ENCODE measurements at places on chromosomes 11 and 22.
A peak's percentile ranks its signal among the peaks of the same experiment; 100 is the strongest.

DNA sequence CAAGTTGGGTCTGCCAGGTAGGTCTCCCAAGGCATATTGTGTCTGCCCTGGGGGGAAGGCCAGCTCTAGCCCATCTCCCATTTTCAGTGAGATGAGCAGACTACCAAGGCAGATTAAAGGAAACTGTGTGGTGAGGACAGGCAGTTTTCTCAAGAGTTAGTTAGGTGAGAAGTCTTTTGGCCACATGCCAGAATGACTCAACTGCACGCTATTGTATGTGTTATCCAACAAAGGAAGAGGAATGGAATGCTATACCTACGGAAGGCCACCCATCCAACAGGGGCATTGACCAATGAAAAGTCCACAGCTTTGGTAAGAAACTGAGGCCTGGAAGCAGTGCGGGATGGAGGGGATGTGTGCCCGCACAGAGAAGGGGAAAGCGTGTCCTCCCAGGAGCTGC, 941.7 kb downstream of the NTM start:
- DNase-seq: no peak

DNA sequence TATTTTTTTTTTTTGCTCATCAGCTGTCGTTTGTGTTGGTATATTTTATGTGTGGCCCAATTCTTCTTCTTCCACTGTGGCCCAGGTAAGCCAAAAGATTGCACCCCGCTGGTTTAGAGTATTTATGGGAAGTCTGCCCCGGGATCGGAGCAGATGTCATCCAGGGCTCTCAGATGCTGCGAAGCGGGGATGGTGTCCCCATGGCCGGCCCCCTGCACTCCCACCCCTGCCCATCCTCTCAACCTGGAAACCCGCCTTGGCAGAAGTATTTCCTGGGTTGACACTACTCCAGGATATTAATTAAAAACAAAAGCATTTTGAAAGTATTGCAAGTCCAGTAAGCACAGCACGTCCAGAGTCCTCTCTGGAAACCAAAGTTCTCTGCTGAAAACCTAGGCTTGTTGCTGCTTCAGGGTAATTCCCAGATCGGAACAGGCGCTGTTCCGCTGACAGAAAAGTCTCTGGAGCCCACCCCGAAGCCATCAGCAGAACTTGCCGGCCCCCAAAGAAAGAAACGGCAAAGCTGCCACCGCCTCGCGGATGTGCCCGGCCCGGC, 833 bp downstream of the SCUBE2 start:
- no peak for DNase-seq

DNA sequence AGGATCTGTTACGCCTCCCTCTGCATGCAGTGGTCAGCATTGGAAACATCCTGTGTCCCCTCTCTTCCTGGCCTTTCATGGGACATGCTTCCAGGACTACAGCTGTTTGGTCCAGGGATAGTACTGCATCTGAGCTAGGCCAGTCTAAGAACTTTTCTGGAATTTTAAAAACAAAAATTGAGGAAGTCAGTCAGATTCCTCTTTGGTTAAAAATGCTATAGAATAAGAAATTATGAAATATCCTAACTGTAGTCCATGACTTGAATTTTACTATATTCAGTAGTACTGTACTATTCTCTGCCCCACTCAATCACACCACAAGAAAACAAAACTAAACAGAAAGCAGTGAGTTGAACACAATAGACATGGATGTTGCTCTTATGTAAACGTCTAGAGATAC, 201.0 kb upstream of the CADM1 start:
- no peak for DNase-seq

GRCh38 chr11:44743959-44744557, 17.3 kb downstream of the TSPAN18 start:
- peak; percentile 36 for DNase-seq

DNA sequence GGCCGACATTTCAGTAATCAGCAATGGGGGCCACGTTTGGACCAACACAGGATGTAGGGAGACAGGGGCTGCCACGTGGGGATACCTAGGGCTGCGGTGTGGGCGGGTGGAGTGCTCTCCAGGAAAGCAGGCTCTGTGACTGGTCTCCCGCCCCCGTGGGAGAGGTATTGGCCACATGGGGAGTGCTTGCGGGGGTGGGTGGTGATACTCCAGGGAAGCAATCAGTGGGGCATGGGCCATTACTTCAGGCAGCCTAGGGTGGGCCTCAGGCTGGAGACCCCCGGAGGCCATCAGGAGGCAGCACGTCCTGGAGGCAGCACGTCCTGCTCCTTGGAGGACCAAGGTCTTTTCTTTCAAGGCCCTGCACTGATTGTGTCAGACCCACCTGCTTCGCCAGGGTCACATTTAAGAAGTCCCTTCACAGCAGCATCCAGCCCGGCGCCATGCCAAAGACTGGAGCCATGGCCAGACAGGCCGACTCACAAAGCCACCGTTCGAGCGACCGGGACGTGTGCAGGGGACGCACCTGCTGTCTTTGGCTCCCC, 3.0 kb upstream of the MUC2 start:
- DNase-seq: no peak

DNA sequence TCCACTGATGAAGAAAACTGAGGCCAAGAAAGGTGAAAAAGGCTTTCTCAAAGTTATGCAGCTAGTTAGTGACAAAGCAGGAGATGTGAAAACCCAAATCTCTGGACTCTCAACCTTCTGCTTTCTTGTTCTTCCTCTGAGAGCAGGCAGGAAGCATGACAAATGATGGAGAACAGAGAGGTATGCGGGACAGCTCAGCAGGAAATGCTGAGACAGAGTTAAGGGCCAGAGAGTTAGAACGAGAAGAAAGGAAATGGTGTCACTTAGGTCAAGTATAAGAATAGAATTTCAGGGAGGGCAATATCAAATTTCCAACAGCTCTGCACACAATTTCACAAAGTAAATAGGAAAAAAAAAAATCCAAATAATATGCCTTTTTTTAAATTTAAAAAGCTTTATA, 67.6 kb upstream of the ARHGAP42 start:
- DNase-seq: no peak

GRCh38 chr22:36912694-36913426, 568 bp upstream of the CSF2RB start:
- DNase-seq: no peak

GRCh38 chr11:77752516-77752915, 68.0 kb downstream of the RSF1 start:
- DNase-seq: no peak

- no peak for DNase-seq
Measured at GRCh38 chr11:68889948-68890446, 13.6 kb downstream of the MRPL21 start.

DNA sequence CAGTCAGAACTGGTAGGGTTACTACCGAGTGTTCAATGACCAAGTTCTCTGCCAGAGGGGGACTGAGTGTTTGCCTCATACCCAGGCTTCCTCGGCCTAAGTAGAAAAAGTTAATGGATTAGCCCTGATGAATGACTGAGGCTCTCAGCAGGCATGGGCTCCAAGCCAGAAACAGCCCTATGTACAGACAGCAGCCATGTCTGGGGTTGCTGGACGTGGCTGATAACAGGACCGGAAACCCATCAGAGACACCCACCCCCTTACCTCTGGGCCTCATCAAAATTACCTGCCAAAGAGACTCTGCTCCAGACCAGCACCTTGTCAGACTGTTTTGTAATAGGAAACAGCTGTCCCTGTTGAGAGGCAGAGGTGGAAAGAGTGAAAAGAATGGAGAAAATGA, 351.4 kb downstream of the ETS1 start:
- no peak for DNase-seq

- DNase-seq: no peak
Measured at GRCh38 chr11:117444711-117445658, 117.3 kb downstream of the CEP164 start.

DNA sequence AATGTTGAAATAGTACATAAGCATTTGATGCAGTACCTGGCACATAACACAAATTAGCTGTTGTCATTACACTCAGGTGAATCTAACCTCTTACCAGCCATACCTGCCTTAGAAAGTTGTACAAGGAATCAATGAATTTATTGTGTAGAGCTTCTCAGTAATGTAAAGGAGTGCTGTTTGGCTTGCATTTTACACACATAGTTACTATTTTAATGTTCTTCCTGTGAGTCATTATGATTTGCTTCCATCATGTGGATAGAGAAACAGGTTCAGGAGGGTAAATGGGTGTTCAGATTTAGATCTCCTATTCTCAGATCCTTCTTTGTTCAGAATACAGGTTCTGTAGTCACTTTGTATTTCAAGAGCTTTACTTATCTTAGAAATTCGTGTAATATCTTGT, 27.6 kb upstream of the RCE1 start:
- DNase-seq: no peak

DNA sequence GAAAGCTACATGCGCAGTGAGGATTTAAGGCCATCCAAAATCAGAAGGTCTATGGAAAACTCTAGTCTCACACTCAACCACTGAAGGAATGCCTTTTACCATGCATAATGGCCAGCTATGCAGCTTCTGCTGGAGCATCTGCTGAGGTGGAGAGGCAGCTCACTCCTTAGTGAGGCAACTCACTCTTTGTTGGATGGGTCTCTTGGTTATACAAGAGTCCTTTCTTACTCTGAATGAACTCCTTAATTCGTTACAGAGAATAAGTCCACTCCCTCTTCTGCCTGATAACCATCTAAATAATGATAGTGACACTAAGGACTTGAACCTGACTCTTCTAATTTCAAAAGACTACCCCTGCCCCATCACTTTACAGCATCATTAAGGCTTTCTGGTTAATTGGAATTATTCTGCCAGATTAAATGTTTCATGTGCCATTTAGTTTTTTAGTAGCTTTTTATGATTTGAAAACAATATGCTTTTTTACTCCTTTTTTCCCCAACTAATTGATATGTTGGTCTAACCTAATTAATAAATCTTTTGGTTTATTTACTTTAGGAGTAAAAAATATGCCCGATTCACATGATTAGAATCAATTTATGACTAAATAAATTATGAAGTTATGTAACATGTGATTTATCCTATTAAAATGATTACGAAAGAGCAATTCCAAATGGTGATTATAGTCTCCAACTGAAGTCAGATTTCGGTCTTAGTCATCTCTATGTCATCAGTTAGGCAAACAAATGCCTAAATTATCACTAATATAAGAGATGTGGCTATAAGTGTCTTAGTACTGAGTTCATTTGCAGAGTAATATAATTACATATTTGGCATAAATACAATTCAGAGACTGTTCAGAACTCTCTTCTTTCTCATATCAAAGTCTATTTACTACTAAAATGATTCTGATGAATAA, 286.7 kb upstream of the CCDC90B start:
- no peak for DNase-seq

DNA sequence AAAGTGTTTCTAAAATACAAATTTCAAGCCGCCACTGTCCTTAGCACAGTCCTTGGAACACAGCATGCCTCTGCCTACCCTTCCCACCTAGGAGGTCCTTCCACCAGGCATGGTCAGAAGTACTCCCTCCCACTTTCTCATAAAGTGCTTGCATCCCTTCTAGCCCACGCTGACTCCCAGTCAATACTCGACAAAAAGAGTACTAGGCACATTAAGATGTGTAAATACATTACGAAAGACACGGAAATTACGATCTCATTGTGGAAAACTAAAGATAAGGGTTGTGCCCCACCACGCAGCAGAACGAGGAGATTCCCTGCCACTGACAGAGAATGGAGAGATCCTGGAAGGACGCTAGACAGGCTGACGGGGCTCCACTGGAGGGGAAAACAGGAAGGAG, 13.5 kb downstream of the CHKA start:
- DNase-seq: no peak

GRCh38 chr22:38745676-38746460, 9.9 kb downstream of the SUN2 start:
- peak; percentile 88 for DNase-seq

- peak; percentile 82 for DNase-seq
Measured at GRCh38 chr11:59560702-59561473, 49.5 kb downstream of the OR4D9 start.

DNA sequence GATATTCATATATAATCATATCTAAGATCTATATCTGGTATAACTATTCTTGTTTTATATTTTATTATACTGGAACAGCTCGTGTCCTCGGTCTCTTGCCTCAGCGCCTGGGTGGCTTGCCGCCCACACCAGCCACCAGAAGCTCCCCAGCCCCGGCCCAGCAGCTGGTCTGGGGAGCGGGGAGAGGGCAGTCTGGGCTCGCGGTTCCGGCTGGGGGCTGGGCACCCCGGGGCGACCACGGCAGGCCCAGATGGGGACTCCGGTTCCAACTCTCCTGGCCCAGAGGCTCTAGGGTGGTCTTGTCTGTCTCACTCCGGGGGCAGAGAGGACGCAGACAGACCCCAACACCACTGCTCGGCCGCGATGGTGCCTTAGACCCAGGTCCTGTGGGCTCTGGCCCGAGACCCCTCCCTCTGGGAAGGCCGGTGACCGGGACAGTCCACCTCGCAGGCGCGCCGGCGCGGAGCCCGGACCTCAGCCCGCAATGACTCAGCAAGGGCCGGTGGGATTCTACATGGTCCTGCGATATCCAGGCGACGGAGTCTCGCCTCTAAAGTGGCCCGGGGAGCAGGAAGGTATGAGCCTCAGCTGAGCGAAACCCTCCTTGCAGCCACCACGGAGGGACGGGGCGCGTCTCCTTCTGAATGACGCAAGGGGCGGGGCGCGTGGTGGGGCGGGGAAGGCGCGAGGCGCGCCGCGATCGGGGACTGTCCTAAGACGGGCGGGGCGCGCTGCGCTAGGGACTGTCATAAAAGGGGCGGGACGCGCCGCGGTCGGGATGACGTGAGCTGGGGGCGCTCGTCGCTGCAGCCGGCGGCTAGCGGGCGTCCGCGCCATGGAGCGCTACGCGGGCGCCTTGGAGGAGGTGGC, at the start of gene DGCR6:
Gene DGCR6, plus strand, starts transcription at position 781 of the 870 bp plus-strand sequence. Its CDS starts 55 bp downstream, at position 836.
- DNase-seq: no peak

- DNase-seq: no peak
Measured at GRCh38 chr11:134667175-134667500, 255.1 kb upstream of the B3GAT1 start.

GRCh38 chr22:35301372-35301874, 1.7 kb downstream of the TOM1 start:
- DNase-seq: no peak

- no peak for DNase-seq
Measured at GRCh38 chr22:27561286-27561904, 240.2 kb downstream of the MN1 start.

DNA sequence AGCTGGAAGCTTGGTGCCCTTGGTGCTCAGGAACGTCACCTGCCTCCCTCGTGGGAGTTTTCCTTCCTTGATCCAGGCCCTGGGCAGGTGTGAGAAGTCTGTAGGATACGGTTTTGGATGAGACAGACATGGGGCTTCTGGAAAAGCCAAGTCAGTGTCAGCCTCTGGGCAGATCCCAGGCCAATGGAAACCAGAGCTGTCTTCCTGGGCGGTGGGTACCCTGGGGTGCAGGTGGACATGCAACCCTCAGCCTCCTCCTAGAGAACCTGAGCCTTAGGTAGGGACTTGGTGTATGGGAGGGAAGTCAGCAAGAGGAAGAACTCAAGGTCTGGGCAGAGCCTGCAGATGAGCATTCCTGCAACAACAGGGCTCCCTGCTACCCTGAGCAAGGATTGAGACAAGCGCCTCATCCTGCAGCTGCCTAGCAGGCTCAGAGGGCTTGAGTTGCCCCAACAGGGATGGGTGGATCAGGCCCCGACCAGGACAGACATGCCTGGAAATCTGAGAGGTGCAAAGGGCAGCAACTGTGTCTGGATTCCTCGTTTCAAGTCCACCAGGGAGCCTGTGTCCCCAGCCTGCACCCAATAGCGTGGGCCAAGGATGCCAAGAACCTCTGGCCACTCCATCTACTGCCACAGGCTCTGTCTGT, 37.6 kb upstream of the SYT13 start:
- DNase-seq: no peak

- DNase-seq: no peak
Measured at GRCh38 chr11:468493-468892, 18.4 kb downstream of the PTDSS2 start.

- DNase-seq: no peak
Measured at GRCh38 chr11:21511835-21512440, 680.9 kb upstream of the ANO5 start.
